ENCODE measurements at places on chromosomes 6 and 20. TPM values are rescaled to one million over a fixed set of nuclear protein-coding genes. Genes with fewer than 3 reads are reported as not detected.

GRCh38 chr6:148573922-148574321 is 172.9 kb upstream of the UST start:
- no peaks in the 10 kb centered on the region for H3K36me3 ChIP-seq
- DNase-seq, result no peak
- H3K4me3 ChIP-seq, result no peak overlapping the region
- no peaks in the 10 kb centered on the region for H3K4me1 ChIP-seq
- peaks cover 16% of the 10 kb centered on the region for H3K27me3 ChIP-seq

DNA sequence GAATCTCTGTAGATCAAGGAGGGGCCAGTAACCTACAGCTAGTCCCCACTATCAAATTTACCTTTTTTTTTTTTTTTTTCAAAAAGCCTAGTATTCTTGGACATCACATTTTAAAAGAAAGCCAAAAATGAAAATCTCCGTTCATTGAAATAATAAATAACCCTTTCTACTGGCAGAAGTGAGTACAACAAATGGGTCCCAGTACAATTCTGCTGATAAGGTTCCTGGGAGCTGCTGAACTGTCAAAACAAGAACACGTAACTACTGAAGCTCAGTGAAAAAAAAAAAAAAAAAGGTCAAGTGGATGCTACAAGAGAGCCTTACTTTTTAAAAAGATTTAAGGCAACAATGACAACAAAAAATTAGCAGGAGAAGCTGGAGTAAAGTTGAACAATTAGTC is 464.9 kb downstream of the EPM2A start:
- H3K4me1 ChIP-seq, result no peaks in the 10 kb centered on the region
- H3K36me3 ChIP-seq, result no peaks in the 10 kb centered on the region
- no peak overlapping the region for H3K4me3 ChIP-seq
- H3K27ac ChIP-seq, result no peak overlapping the region
- no peaks in the 10 kb centered on the region for H3K27me3 ChIP-seq

The MACROD2 gene
- polyA plus RNA-seq, result not detected

DNA sequence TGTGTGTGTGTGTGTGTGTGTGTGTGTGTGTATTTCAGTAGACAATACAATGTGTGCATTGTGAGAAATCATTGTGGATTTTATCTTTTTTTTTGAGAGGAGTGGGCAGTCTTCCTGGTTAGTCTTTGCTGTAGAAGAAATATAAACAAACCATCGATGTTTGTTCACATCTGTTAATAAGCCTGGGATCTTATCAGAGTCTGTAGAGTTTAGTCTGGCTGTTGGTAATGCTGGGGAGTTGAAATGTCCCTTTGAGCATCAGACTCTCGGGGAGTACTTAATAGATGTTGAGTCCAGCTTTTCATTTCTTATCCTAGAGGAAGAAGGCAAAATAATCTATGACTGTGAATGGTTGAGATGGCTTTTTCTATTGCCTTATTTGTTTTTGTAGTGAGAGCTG is 96.6 kb upstream of the SUPT3H start:
- no peak overlapping the region for H3K27ac ChIP-seq
- DNase-seq, result no peak

GRCh38 chr6:34663371-34663770 is 33.2 kb downstream of the ILRUN start:
- H3K36me3 ChIP-seq, result no peaks in the 10 kb centered on the region
- peaks cover 4% of the 10 kb centered on the region for H3K27me3 ChIP-seq
- peaks cover 81% of the 10 kb centered on the region for H3K4me1 ChIP-seq
- DNase-seq, result no peak

DNA sequence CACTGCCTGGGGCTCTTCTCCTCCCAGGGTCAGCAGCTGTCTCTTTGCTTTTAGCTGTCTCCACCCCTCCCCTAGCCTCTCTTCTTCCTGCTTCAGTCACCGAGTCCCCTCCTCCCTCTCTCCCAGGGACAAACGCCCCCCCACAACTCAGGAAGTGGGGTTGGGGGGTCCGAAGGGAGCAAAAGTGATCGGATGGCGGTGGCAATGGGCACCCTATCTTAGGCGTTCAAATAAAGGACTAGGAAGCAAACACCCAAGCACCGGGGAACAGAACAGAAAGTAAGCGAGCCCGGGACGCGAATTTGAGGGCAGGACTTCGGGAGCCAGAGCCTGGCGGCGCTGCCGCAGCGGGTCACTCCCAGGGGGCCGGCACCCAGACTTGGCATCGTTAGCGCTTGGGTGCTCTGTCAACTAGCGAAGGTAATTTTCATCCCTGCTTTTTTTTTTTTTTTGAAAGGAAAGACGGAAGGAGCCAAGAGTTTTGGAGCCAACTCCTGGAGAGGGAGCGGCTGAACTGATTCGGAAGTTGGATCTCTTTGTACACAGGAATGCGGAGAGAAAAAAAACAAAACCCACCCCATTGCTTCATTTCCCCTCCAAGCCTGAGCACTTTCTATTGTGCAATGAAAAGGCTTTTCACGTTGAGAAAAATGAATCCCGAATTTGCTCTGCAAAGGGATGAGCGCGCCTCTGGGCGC is 815 bp upstream of the ITPR3 start:
- peaks cover 11% of the 10 kb centered on the region for H3K27me3 ChIP-seq

The KIF25 gene
- polyA plus RNA-seq, result not detected

The EDN3 gene
- polyA plus RNA-seq, result not detected

- no peaks in the 10 kb centered on the region for H3K36me3 ChIP-seq
- no peak overlapping the region for H3K4me3 ChIP-seq
- H3K4me1 ChIP-seq, result no peaks in the 10 kb centered on the region
- H3K27ac ChIP-seq, result no peak overlapping the region
Observed at GRCh38 chr20:13060327-13060726, 51.6 kb downstream of the SPTLC3 start.

- no peaks in the 10 kb centered on the region for H3K36me3 ChIP-seq
- H3K27ac ChIP-seq, result peak overlapping the region; percentile 83
- peak; percentile 43 for DNase-seq
Observed at GRCh38 chr6:14711056-14711703, 534.7 kb upstream of the JARID2 start.

DNA sequence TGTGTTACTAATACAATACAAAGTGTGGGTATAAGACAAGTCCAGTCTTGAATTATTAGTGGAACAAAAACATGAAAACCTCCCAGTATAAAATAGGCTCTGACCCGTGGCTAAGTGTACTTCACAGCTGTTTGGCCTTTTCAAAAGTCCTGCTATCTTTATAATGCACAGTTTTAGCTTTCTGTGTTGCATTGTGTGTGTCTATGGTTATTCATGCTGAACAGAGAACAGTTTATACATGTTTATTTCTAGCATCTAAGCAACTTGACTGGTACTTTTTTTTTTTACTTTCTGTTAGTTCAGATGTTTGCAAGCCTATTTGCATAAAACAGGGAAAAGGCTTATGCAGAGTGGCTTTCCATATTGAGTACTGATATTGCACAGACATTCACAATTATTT is 119.2 kb upstream of the CCN2 start:
- DNase-seq, result no peak
- no peak overlapping the region for H3K27ac ChIP-seq
- no peaks in the 10 kb centered on the region for H3K27me3 ChIP-seq
- no peaks in the 10 kb centered on the region for H3K36me3 ChIP-seq
- H3K4me1 ChIP-seq, result no peaks in the 10 kb centered on the region
- no peak overlapping the region for H3K4me3 ChIP-seq

DNA sequence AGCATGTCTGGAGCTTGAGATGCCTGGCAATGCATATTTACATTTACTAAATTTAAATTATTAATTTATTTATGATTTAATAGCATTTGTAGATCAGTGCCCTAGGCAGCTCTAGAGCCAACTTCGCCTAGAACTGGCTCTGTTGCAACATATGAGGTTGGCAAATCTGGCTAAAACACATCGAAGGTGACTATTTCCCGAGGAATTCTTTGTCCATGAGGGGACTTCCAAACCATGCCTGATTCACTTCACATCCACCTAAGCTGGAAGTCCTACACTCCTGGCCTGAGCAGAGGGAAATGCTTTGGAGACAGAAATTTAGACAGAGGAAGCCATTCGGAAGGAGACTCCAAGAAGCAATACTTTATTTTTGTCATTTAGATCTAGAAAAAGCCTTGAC is 211.0 kb upstream of the ARG1 start:
- no peaks in the 10 kb centered on the region for H3K4me1 ChIP-seq
- H3K27me3 ChIP-seq, result peaks cover 4% of the 10 kb centered on the region
- no peaks in the 10 kb centered on the region for H3K36me3 ChIP-seq

GRCh38 chr6:110392727-110393126 is 22.6 kb downstream of the DDO start:
- DNase-seq, result no peak
- H3K4me1 ChIP-seq, result peaks cover 28% of the 10 kb centered on the region
- no peak overlapping the region for H3K27ac ChIP-seq
- no peak overlapping the region for H3K4me3 ChIP-seq

- no peak for DNase-seq
- H3K4me1 ChIP-seq, result no peaks in the 10 kb centered on the region
- no peak overlapping the region for H3K4me3 ChIP-seq
- H3K27me3 ChIP-seq, result no peaks in the 10 kb centered on the region
Observed at GRCh38 chr6:131410785-131411184, 162.2 kb upstream of the ARG1 start.

- no peak for DNase-seq
- no peaks in the 10 kb centered on the region for H3K4me1 ChIP-seq
- no peaks in the 10 kb centered on the region for H3K36me3 ChIP-seq
- H3K27ac ChIP-seq, result no peak overlapping the region
- peaks cover 4% of the 10 kb centered on the region for H3K27me3 ChIP-seq
Observed at GRCh38 chr6:147170269-147170668, 33.9 kb upstream of the STXBP5 start.

- no peak overlapping the region for H3K27ac ChIP-seq
- H3K36me3 ChIP-seq, result no peaks in the 10 kb centered on the region
- H3K4me1 ChIP-seq, result no peaks in the 10 kb centered on the region
- H3K4me3 ChIP-seq, result no peak overlapping the region
- DNase-seq, result no peak
- no peaks in the 10 kb centered on the region for H3K27me3 ChIP-seq
Observed at GRCh38 chr6:56730663-56731529, 88.2 kb upstream of the DST start.

DNA sequence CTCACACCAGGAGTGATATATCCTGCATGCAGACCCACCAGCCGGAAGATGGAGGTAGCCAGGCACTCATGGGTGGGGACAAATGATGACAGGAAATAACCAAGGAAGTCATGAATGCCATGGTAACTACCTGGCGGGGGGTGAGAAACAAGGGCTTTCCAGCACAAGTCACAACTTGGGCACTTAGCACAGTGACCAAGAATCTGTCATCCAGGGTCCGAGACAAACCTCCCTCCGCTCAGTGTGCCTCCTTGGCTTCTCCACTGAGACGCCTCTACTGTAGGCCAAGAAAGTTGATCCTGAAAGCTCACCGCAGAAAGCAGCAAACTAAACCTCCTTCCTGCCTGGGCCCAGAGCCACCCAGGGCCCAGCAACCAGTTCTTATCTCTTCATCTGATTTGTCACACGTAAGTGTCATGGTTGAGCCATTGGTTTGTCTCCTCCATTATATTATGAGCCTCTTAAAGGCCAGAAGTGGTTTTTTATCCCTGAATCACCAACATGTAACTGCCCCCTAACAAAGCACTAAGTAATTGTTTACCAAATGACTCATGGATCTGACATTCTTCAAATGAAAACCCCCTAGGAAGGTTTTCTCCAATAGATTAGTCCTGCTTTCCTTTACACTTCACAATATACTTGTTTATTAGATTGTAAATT is 84.3 kb upstream of the TAB2 start:
- peaks cover 5% of the 10 kb centered on the region for H3K27me3 ChIP-seq
- no peak for DNase-seq
- peak overlapping the region; percentile 57 for H3K27ac ChIP-seq
- H3K4me1 ChIP-seq, result peaks cover 36% of the 10 kb centered on the region

- DNase-seq, result no peak
- no peaks in the 10 kb centered on the region for H3K36me3 ChIP-seq
- H3K27ac ChIP-seq, result no peak overlapping the region
- no peak overlapping the region for H3K4me3 ChIP-seq
Observed at GRCh38 chr6:94417363-94417762, 998.0 kb upstream of the EPHA7 start.

DNA sequence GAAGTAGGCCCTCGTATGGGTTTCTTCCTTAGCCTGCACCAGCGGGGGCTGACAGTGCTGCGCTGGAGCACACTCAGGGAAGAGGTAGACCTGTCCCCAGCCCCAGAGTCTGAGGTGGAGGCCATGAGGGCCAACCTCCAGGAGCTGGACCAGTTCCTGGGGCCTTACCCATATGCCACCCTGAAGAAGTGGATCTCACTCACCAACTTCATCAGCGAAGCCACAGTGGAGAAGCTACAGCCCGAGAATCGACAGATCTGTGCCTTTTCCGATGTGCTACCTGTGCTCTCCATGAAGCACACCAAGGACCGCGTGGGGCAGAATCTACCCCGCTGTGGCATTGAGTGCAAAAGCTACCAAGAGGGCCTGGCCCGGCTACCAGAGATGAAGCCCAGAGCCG is 3.8 kb downstream of the AAR2 start:
- H3K27ac ChIP-seq, result no peak overlapping the region
- no peak overlapping the region for H3K4me3 ChIP-seq
- H3K36me3 ChIP-seq, result peaks cover 17% of the 10 kb centered on the region
- H3K4me1 ChIP-seq, result peaks cover 65% of the 10 kb centered on the region
- no peak for DNase-seq
- H3K27me3 ChIP-seq, result no peaks in the 10 kb centered on the region

The GPX5 gene
- not detected for polyA plus RNA-seq

DNA sequence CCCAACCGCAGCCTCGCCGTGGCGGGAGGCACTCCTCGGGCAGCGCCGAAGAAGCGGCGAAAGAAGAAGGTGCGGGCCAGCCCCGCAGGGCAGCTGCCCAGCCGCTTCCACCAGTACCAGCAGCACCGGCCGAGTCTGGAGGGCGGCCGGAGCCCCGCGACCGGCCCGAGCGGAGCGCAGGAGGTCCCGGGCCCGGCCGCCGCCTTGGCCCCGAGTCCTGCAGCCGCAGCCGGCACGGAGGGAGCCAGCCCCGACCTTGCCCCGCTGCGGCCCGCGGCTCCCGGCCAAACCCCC is 525 bp downstream of the PNRC1 start:
- no peak for DNase-seq
- H3K36me3 ChIP-seq, result peaks cover 31% of the 10 kb centered on the region
- peaks cover 36% of the 10 kb centered on the region for H3K27me3 ChIP-seq
- H3K4me1 ChIP-seq, result peaks cover 45% of the 10 kb centered on the region

The SLC17A2 gene
- not detected for polyA plus RNA-seq

- H3K4me3 ChIP-seq, result no peak overlapping the region
- H3K36me3 ChIP-seq, result no peaks in the 10 kb centered on the region
- no peaks in the 10 kb centered on the region for H3K4me1 ChIP-seq
- H3K27ac ChIP-seq, result no peak overlapping the region
- peaks cover under 1% of the 10 kb centered on the region for H3K27me3 ChIP-seq
- no peak for DNase-seq
Observed at GRCh38 chr6:43710576-43710975, 23.0 kb upstream of the MRPS18A start.

The AVP gene
- not detected for polyA plus RNA-seq

The EPPIN gene
- not detected for polyA plus RNA-seq

The CYP39A1 gene
- polyA plus RNA-seq, result not detected

The OR12D3 gene
- not detected for polyA plus RNA-seq

GRCh38 chr20:2042400-2042799 is 48.5 kb upstream of the PDYN start:
- peaks cover 5% of the 10 kb centered on the region for H3K27me3 ChIP-seq
- H3K4me3 ChIP-seq, result no peak overlapping the region
- H3K4me1 ChIP-seq, result no peaks in the 10 kb centered on the region
- no peaks in the 10 kb centered on the region for H3K36me3 ChIP-seq
